Stimulated activated CD4-positive, alpha-beta T cell treated with anti-CD3 and anti-CD28 coated beads, TNF-alpha, amount 100 ng/mL, for 24 hours (primary cell): ENCODE measurements at places on chromosomes 12 and 14.

- DNase-seq = no peak
These were observed 19.5 kb downstream of the TMED10 start for GRCh38 chr14:75156901-75157300.

DNA sequence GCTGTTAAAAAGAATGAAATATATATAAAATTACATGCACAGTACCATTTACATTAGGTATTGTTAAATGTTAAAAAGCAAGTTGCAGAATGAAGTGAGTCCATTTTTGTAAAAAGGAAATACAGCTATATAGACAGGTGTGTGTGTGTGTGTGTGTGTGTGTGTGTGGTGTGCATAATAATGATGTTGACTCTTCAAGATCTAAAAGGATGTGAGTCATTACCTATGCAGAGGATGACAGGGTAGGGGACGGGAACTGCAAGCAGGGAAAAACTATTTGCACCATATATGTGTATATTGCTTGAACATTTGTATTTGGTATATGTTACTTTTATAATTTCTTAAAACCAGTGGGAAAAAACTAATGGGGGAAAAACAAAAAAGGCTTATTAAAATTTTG, 3.1 kb downstream of the C14orf39 start:
- DNase-seq = no peak

GRCh38 chr14:81766321-81766915, 232.8 kb upstream of the SEL1L start:
- no peak for DNase-seq

- no peak for DNase-seq
These were observed 38.4 kb upstream of the MANSC4 start for GRCh38 chr12:27818401-27818918.

GRCh38 chr14:35578639-35579038, 44.7 kb downstream of the INSM2 start:
- DNase-seq = no peak

DNA sequence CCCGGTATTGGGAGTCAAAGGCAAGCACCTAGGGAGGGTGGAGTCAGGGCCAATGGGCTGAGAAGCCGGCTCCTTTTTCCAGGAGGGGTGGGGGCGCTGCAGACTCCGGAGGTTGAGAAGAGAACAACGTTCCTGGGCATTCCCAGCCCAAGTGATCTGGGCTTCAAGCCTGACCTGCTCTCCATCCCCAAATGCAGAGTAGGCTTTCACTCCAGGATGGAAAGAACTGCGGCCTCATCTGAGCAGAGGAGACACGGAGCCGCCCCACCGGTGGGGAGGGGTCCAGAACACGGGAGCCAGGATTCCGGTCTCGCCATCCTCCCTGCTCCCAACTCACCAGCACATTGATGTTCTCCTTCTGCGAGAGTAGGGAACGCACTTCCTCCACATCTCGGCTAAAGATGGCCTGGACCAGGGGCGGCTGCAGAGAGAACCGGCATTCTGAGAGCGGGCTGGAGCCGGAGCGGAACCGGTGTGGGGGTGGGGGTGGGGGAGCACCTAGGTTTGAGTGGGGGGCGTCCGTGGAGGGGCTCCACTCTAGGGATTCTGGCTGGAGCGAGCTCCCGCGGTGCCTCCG, 605 bp downstream of the ANKRD52 start:
- DNase-seq = no peak

- peak; percentile 54 for DNase-seq
These were observed 3.7 kb downstream of the UNC119B start for GRCh38 chr12:120713861-120714482.

- no peak for DNase-seq
These were observed 346.9 kb upstream of the SFSWAP start for GRCh38 chr12:131363841-131364495.

DNA sequence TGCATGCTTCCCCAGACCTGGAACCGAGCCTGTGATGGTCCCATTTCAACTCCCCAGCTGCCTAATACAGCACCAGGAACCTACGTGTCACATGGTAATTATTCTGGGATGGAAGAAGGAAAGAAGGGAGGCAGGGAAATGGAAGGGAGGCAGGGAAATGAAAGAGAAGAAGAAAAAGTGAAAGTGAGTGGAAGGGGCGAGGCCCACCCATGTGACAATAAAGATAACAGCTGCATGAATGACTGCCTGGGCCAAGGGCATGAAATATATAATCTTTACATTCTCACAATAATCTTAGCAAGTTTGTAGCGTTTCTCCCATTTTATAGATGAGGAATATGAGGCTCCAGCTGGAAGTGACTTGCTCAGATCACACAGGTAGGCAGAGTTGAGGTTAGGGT, 245.0 kb upstream of the PWP1 start:
- no peak for DNase-seq

DNA sequence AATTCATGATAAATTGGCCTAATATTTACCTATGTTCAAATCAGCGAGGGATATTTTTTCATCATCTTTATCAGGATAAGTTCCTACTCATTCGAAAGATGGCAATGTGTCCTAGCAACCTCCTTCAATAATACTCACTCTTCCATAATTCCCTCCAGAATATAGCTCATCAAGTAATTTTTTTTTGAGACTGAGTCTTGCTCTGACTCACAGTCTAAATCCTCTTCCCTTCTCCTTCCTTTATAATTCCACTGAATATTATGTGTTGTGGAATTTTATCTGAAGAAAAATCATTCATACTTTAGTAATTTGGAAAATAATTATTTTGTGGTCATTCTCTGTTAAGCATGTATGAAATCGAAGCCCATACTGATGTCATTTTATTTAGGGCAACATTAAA, 663.8 kb downstream of the FLRT2 start:
- DNase-seq = no peak

GRCh38 chr14:81859046-81859445, 325.4 kb upstream of the SEL1L start:
- no peak for DNase-seq

DNA sequence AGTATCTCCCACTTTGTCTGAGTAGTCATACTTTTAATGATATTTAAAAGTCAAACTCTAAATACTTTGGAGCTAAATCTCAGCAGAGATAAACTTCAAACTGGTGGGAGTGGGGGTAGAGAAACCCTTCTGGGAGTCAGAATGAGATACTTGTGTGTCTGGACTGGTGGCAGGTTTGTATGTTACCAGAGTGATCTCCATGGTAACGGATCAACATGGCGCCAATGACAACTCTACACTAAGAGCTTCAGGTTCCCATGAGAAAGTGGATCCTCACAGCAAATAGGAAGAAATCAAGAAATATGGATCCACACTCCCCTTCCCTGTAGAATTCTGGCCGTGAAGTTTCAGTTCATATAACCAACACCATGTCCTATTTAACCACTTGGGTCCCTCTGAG, 121.9 kb downstream of the ETV6 start:
- no peak for DNase-seq

GRCh38 chr12:108959748-108960655, 60.9 kb downstream of the SVOP start:
- no peak for DNase-seq

DNA sequence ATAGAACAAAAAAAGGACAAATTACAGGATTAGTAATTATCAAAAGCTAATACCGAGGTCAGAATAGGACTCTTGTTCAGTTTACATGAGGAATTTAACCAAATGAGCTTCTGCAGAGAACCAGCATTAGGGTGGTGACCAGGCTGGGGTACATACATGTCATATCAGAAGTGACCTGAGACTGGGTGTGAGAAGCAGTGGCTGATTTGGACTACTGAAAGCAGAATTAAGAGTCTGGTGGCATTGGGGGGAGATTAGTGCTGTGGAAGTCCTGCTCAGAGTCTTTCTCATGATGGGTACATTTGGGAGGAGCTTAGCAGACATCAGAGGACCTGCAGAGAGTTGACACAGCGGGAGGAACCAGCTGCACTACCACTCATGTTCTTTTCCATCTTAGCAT, 21.7 kb downstream of the TRAF3 start:
- no peak for DNase-seq

- DNase-seq = no peak
These were observed 48.0 kb downstream of the ARF6 start for GRCh38 chr14:49940808-49941421.

GRCh38 chr12:96141216-96141912, 52.8 kb upstream of the ELK3 start:
- DNase-seq = no peak

- DNase-seq = no peak
These were observed 1.2 kb upstream of the DDN start for GRCh38 chr12:49000346-49000745.

DNA sequence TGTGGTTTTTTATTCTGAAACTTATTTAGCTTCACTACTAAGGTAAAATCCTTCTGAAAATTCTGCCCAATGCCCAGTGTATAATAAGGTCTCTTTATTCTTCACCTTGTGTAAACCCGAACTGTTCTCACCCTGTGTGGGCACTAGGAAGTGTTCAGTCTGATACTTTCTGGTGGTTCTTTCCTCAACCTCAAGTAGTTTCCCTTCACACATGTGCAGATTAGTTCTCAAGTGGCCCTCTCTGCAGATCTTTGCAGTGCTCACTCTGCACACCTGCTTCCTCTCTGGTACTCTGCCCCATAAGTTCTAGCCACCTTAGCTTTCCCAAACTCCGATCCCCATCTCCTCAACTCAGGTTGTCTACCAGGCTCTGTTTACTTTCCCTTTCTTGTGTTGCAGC, 61.6 kb downstream of the RAD51B start:
- DNase-seq = no peak

GRCh38 chr14:91142214-91142668, 28.4 kb downstream of the DGLUCY start:
- DNase-seq = no peak
